ENCODE measurements at places on chromosomes 12 and 14. TPM values are rescaled to one million over a fixed set of nuclear protein-coding genes. Genes with fewer than 3 reads are reported as not detected.

The MMP14 gene
- 110 TPM for total RNA-seq

The POU6F1 gene
- total RNA-seq: 16.6 TPM

The LMNTD1 gene
- 5.8 TPM for total RNA-seq

The NEUROD4 gene
- total RNA-seq: not detected

The RHEBL1 gene
- 0.98 TPM for total RNA-seq

The CISTR gene
- not detected for total RNA-seq

The TAS2R42 gene
- not detected for total RNA-seq

The SLC10A1 gene
- total RNA-seq: not detected

The PROX2 gene
- not detected for total RNA-seq

The OAS2 gene
- total RNA-seq: 19.9 TPM

The KRT72 gene
- not detected for total RNA-seq

DNA sequence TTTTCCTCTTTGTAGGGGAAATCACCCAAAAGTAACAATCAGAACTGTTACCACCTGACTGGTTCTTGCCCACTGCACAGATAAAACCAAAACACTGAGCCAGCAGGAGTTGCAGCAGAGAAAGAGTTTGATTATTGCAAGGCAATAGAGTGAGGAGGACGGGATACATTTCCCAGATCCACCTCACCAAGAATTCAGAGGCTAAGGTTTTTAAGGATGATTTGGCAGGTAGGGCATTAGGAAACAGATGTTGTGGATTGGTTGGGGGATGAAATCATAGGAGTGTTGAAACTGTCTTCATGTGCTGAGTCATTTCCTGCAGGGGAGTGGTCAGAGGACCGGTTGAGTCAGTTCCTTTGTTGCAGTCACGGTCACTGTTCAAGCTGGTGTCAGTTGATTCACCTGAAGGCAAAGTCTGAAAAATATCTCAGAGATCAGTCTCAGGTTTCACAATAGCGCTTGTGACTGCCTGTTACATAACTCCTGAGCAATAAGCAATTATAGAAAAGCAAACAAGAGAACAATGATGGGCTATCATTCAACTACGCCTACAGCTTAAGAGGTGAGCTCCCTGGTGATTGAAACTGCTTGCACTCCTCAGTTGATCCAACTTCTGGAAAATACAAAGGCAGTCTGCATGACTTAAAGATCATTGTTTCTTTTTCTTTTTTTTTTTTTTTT lies 20.3 kb upstream of the AMN1 start:
- H3K36me3 ChIP-seq: no peaks in the 10 kb centered on the region
- no peaks in the 10 kb centered on the region for H3K27me3 ChIP-seq
- peak; percentile 93 for DNase-seq
- H3K4me1 ChIP-seq: peaks cover 31% of the 10 kb centered on the region
- H3K4me3 ChIP-seq: no peak overlapping the region

- H3K27ac ChIP-seq: peak overlapping the region; percentile 92
- peak overlapping the region; percentile 59 for H3K4me3 ChIP-seq
- peak; percentile 35 for DNase-seq
- no peaks in the 10 kb centered on the region for H3K36me3 ChIP-seq
Measured at GRCh38 chr14:23365732-23366425, 907 bp upstream of the EFS start.

DNA sequence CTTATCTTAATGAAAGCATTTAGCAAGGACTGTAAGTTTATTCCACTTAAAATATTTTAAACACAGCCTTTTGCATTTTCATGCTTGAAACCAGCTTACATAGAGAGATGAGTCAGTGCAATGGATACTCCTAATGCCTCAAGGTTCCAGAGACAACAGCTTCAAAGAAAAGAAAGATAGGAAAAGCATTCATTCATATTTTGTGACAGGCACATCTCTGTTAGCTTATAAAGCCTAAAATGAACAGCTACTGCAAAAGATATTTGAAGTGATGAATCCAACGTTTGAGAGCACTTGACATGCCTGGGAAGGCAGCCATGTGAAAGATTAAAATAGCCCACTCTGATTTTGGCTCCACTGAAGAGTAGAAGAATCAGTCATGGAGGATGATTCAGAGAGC lies 814.5 kb downstream of the RPS29 start:
- no peak overlapping the region for H3K4me3 ChIP-seq
- no peak for DNase-seq
- no peaks in the 10 kb centered on the region for H3K27me3 ChIP-seq
- no peaks in the 10 kb centered on the region for H3K36me3 ChIP-seq

GRCh38 chr14:104931771-104932675 lies 7.3 kb downstream of the PLD4 start:
- no peak for DNase-seq
- H3K27me3 ChIP-seq: peaks cover 4% of the 10 kb centered on the region
- no peak overlapping the region for H3K4me3 ChIP-seq
- H3K4me1 ChIP-seq: peaks cover 26% of the 10 kb centered on the region
- H3K27ac ChIP-seq: peak overlapping the region; percentile 38
- H3K36me3 ChIP-seq: no peaks in the 10 kb centered on the region

DNA sequence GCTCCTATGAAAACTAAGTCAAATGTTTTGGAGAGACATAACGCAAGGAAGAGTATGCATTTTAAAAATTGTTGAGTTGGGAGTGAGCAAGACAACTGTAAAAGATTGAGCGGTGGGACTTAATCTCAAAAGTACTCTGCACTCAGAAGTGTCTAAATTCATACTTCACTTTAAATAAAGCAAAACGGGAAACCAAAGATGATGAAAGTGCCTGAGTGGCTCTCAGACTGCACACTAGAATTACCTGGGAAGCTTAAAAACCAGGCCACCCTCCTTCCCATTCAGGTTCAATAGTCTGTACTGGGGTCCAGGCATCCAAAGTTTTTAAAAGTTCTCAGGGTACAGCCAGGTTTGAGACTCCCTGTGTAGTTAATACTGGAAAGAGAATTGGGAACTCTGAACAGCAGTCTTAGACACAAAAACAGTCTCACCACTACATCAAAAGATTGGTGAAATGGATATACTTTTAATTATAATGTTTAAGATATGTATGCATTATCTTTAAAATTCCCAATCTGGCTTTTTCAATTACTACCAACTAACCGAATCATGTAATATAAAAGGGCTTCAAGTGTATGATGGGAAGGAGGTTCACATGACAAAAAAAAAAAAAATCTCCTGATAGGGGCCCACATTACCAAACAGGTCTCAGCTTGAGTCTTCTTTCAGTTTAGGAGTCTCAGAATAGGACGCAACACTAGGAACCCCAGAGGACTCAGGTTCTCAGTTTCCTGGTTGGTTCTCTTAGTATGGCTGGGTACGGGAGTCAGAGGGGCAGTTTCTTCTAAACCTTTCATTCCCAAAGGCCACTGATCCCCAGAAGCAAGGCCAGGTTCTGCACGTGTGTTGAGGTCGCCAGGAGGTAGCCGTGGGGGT lies 1.0 kb downstream of the HOMEZ start:
- peak overlapping the region; percentile 88 for H3K4me3 ChIP-seq
- H3K4me1 ChIP-seq: peaks cover 11% of the 10 kb centered on the region
- no peak for DNase-seq
- peak overlapping the region; percentile 96 for H3K27ac ChIP-seq

DNA sequence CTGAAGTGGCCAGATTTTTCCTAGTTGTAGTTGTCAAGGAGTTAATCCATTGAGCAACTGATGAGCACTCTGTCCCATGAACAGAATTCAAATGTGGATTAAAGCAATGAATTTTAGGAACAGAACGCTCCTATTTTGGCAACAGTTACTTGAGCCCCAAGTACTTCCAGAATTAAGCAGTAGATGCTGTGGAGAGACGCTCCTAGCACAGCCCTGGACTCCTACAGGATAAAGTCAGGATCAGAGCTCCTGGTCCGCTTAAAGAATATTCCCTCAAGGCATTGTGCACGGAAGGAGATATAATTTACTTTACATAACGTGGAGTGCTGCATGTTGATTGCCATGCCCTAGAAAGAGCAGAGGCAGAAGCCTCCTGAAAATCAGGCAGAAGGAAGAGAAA lies 53.4 kb downstream of the FLRT2 start:
- H3K4me1 ChIP-seq: no peaks in the 10 kb centered on the region
- H3K4me3 ChIP-seq: no peak overlapping the region
- H3K36me3 ChIP-seq: no peaks in the 10 kb centered on the region
- no peaks in the 10 kb centered on the region for H3K27me3 ChIP-seq
- no peak for DNase-seq

DNA sequence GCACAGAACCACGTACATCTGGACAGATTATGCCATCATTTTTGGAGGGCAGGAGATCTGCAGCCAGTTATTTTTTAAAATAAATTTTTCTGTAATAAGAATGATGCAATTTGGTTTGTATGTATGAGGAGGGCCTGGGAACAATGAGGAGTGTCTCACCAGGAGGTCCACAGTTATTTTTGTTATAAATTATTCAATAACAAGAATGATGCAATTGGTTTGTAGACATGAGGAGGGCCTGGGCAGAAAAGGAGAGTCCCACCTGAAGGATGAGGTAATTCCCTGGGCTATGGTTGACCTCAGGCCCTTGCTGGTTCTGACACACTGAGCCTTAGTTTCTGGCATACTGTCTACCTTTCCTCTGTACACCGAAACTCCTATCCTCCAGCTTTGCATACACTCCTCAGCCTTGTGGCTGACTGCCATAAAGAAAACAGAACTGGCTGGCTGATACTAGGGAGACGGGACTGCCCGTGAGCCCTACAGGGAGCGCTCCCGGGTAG lies 9.0 kb upstream of the DCD start:
- H3K4me1 ChIP-seq: no peaks in the 10 kb centered on the region
- no peaks in the 10 kb centered on the region for H3K36me3 ChIP-seq
- no peak overlapping the region for H3K4me3 ChIP-seq

- H3K27me3 ChIP-seq: no peaks in the 10 kb centered on the region
- H3K27ac ChIP-seq: no peak overlapping the region
- no peaks in the 10 kb centered on the region for H3K4me1 ChIP-seq
Measured at GRCh38 chr12:3636328-3636727, 116.6 kb downstream of the CRACR2A start.

GRCh38 chr14:40133463-40133862 lies 701.2 kb upstream of the FBXO33 start:
- no peaks in the 10 kb centered on the region for H3K36me3 ChIP-seq
- H3K4me3 ChIP-seq: no peak overlapping the region
- H3K27me3 ChIP-seq: no peaks in the 10 kb centered on the region
- H3K27ac ChIP-seq: no peak overlapping the region
- DNase-seq: no peak
- H3K4me1 ChIP-seq: no peaks in the 10 kb centered on the region

- peaks cover 11% of the 10 kb centered on the region for H3K4me1 ChIP-seq
- DNase-seq: no peak
- no peaks in the 10 kb centered on the region for H3K27me3 ChIP-seq
- H3K27ac ChIP-seq: no peak overlapping the region
- H3K36me3 ChIP-seq: peaks cover 26% of the 10 kb centered on the region
- no peak overlapping the region for H3K4me3 ChIP-seq
Measured at GRCh38 chr12:6396031-6396430, 12.1 kb downstream of the LTBR start.

- no peak overlapping the region for H3K27ac ChIP-seq
- H3K4me1 ChIP-seq: peaks cover 3% of the 10 kb centered on the region
- H3K36me3 ChIP-seq: peaks cover 11% of the 10 kb centered on the region
- DNase-seq: no peak
- no peaks in the 10 kb centered on the region for H3K27me3 ChIP-seq
Measured at GRCh38 chr12:116962197-116962596, 51.4 kb downstream of the FBXW8 start.

DNA sequence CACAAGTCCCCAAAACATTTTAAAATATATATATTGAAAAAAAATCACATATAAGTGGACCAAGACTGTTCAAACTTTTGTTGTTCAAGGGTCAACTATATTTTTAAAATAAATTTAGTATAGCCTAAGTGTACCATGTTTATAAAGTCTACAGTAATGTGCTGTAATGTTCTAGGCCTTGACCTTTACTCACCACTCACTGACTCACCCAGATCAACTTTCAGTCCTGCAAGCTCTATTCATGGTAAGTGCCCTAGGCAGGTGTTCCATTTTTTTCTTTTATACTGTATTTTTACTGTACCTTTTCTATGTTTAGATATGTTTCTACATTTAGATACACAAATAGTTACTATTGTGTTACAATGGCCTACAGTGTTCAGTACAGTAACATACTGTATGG lies 23.4 kb upstream of the TMTC1 start:
- no peaks in the 10 kb centered on the region for H3K27me3 ChIP-seq
- no peak for DNase-seq
- H3K4me3 ChIP-seq: no peak overlapping the region
- H3K27ac ChIP-seq: no peak overlapping the region
- H3K36me3 ChIP-seq: no peaks in the 10 kb centered on the region
- H3K4me1 ChIP-seq: no peaks in the 10 kb centered on the region

DNA sequence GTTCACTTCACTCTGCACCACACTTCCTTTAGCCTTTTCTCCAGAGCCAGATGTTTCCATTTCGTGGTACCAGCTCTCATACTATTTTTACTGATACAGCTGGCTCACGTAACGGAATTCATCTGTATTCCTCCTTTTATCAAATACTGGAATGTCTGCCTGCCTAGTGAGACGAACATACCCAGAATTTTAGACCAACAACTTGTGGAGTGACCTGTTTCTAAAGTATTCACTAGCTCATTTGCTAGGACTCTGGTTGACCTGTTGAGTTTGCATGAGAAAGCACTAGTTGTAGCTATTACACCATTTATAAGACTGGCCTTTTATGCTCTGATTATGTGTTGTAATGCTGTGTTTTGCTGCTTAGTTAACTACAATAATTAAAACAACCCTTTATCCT lies 22.6 kb downstream of the KCNA5 start:
- no peaks in the 10 kb centered on the region for H3K36me3 ChIP-seq
- H3K4me3 ChIP-seq: no peak overlapping the region
- no peak overlapping the region for H3K27ac ChIP-seq
- no peaks in the 10 kb centered on the region for H3K4me1 ChIP-seq
- H3K27me3 ChIP-seq: no peaks in the 10 kb centered on the region

- no peaks in the 10 kb centered on the region for H3K4me1 ChIP-seq
- H3K27ac ChIP-seq: no peak overlapping the region
- no peaks in the 10 kb centered on the region for H3K36me3 ChIP-seq
- H3K4me3 ChIP-seq: no peak overlapping the region
- DNase-seq: no peak
- no peaks in the 10 kb centered on the region for H3K27me3 ChIP-seq
Measured at GRCh38 chr14:85764822-85765221, 234.9 kb downstream of the FLRT2 start.

GRCh38 chr12:111766608-111767361 lies at the start of gene ALDH2:
ALDH2 (plus strand) TSS chr12:111766933; CDS start chr12:111766983, 50 bp downstream.
- peaks cover 2% of the 10 kb centered on the region for H3K36me3 ChIP-seq
- peaks cover 48% of the 10 kb centered on the region for H3K4me1 ChIP-seq
- no peaks in the 10 kb centered on the region for H3K27me3 ChIP-seq

DNA sequence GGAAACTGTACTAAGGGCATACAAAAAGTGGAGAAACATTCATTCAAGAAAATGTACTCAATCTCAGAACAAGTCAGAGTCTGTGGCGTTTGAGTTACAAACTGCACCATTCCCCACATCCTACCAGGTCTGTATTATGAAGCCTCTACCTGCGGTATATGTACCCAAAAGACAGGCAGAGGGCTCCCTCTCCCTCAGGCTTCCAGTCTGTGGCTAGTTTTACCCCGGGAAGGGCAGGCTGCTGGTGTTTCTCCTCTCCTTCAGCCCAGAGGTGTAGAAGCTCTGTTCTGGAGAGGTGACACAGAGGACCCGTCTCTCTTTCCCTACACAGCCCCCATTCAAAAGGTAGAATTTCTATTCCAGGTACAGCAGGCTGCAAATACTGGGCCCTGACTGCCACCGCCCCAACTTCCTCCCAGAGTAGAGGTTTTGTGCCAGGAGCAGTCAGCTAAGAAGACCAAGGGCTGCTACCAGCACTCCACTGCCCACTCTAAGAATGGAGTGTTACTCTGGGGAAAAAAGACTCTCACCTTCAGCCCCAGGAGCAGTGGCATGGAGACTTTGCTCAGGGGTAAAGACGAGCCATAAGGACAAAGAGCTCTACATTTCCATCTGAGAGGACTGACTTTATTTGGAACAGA lies 39.4 kb downstream of the PARP11 start:
- no peaks in the 10 kb centered on the region for H3K36me3 ChIP-seq
- no peak overlapping the region for H3K27ac ChIP-seq
- DNase-seq: no peak
